Esophagus muscularis mucosa (tissue), 4 donors: ENCODE measurements at places on chromosomes 5 and 9. TPM values are rescaled to one million over a fixed set of nuclear protein-coding genes. Genes with fewer than 3 reads are reported as not detected.

Gene SEMA6A
- total RNA-seq, result 16.9 TPM

Gene UBE2QL1
- 0.98 TPM for total RNA-seq

Gene CBY3
- total RNA-seq, result not detected

Gene PCDHGA12
- total RNA-seq, result 7.6 TPM

Gene TMEM215
- total RNA-seq, result not detected

Gene HAPLN1
- total RNA-seq, result 2.0 TPM

Gene GPR151
- total RNA-seq, result not detected
